Left renal pelvis (tissue), 4 donors: ENCODE measurements at places on chromosomes 2 and 18.

DNA sequence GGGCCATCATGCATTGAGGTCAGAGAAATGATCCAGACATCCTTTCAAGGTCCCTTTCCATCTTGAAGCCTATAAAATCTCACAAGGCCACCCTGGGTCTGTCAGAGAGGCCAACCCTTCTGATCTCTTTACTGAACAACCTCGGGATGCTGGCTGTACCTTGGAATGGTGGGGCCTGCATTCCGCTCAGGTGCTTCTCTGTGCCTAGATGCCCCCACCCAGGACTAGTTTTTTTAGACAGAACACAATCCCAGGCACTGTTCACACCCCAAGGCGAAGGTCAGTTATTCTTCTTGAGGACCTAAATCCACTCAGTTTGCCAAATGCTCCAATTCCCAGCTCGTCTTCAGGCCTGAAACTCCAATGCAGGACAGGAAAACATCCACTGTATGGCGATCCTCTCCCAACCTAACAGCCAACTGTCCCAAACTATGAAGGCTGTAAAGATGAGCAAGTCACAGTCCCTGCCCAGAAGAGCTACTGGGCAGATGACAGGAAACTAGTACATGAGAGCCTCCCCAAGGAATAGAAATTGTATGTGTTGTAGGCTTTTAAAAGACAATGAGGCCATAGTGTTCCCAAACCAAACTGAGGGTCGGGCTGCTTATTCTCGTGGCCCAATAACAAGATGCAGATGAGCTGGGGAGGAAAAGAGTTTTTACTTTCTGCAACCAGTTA, 154.4 kb upstream of the ACAA2 start:
- no peak for DNase-seq

GRCh38 chr18:35171315-35171987, 69.4 kb upstream of the ZNF397 start:
- no peak for DNase-seq

GRCh38 chr2:11969774-11970173, 223.3 kb downstream of the LPIN1 start:
- no peak for DNase-seq

GRCh38 chr2:226913641-226914040, 77.8 kb downstream of the RHBDD1 start:
- DNase-seq = no peak

GRCh38 chr2:241465543-241465942, 42.8 kb downstream of the STK25 start:
- no peak for DNase-seq

- DNase-seq = no peak
Observed at GRCh38 chr2:198327526-198327925, 523.1 kb downstream of the PLCL1 start.

GRCh38 chr2:28360718-28361293, 31.9 kb upstream of the FOSL2 start:
- DNase-seq = no peak

DNA sequence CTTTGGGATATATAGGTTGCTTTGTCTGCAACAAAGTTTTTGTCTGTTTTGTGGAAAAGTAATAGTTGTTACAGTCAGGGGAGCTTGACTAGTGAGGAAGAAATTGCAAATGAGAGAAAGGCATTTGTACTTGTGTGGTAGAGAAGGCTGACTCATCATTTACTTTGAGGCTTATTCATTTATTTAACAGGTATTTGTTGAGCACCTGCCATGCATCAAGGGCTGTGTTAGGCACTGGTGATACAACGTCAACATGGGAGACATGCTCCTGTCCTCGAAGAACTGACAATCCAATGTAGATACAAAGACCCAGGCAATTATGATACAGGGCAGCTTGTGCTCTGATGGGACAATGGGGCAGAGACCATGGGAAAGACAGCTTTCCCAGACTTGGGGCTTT, 79.5 kb downstream of the UPP2 start:
- no peak for DNase-seq

GRCh38 chr2:121778741-121779487, 23.5 kb downstream of the TSN start:
- DNase-seq = no peak

GRCh38 chr18:69586537-69586936, 185.8 kb downstream of the DOK6 start:
- no peak for DNase-seq

DNA sequence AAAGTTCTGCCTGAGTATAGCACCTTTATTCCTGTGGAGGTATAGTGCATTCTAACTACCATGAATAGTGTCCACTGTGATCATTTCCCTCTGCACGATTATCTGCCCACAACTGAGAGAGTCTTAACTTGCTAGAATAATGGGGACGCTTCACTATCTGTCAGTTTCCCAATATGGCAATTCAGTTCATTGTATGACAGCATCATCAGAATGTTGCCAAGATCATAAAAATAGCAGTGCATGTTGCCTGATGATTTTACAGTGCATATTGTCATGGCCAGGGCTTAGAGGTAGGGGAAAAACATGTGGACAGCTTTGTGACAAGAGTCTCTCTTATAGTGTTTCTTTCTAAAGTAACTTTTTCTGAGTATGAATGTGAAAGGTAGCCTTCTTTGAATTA, 6.1 kb downstream of the RASGRP3 start:
- no peak for DNase-seq
